Endodermal cell (in vitro differentiated cells): ENCODE measurements at places on chromosomes 4 and X. TPM values are rescaled to one million over a fixed set of nuclear protein-coding genes. Genes with fewer than 3 reads are reported as not detected.

- no peak for DNase-seq
Observed at GRCh38 chr4:519885-520682, 21.1 kb downstream of the PIGG start.

DNA sequence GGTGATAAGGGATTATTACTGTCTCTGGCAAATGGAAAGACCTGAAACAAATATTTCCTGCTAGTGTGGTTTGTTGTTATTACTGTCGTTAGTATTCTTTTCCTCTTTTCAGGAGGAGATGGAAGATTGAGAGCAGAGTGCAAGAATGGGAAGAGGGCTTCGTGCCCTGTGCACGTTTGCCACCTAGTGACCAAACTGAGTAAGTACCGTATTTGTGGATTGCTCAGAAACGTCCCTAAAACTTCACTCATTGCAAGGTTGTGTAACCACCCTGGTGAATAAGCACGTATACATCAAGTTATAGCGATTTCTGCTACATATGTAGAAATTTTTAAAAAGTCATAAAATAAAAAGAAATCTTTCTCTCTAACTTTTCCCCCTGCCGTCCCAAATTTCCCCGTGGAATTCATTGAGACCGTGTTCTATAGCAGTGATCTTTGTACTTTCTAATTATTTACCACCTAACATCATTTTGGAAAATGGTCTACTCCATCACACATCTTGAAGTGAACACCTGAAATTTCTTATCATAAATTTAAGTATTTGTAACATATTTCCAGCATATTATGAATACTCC is 24.3 kb downstream of the LINC00632 start:
- peak; percentile 58 for DNase-seq

- no peak for DNase-seq
Observed at GRCh38 chrX:48467281-48467761, 2.7 kb downstream of the SLC38A5 start.

DNA sequence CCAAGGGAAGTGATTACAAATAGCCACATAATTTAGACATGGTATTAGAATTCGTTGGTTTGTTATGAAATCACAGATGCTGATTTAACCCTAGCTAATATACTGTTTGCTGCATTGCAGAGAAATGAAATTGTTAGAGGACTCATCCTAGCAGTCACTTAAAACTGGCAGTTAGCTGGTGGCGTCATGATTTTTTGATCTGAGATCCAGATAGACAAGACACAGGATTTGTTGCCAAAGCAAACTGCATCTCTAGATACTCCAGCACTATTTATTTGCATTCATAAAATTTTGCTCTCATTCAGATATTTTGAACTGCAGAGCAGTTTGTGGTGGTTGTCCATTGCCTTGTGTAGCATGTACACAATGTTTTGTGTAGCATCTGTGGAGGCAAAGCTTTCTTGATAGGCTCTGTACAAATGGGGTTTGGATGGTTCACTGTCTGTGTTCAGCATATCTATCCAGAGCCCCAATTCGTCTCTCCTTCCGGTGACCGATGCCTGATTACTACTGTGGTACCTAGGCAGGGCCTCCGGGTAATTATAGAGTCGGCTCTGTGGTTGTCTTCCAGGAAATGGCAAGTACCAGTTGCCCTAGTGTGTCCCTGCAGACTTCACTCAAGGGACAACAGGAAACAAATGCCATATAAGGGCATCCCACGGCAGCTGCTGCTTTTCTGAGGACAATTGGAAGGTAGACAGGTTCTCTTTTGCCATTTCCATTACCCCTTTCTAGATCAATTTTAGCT is 30.1 kb upstream of the SPARCL1 start:
- DNase-seq: peak; percentile 57

SPOCK3 gene
- total RNA-seq: 21.5 and 22.5 TPM in 2 replicates

DNA sequence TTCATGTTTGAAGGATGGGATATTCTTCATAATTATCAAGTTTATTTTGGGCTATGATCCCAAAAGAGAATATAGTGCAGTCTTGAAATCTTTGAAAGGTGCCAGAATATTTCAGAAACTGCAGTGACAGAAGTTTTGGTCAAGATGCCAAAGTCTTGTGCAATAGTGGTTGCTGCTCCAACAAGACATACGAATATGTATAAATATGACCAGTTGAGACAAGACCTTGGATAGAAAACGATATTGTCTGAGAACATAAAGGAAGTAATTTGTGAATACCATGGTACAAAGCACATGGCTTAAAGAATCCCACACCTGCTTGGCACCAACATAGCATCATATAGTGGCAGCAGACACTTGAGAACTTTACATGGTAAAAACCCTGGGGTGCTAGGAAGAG is 48.6 kb upstream of the AMELX start:
- no peak for DNase-seq

MGST2 gene
- 174 and 188 TPM in 2 replicates for total RNA-seq
